HS-27A (cell line): ENCODE measurements at places on chromosomes 7 and 10.
A peak's percentile ranks its signal among the peaks of the same experiment; 100 is the strongest.

DNA sequence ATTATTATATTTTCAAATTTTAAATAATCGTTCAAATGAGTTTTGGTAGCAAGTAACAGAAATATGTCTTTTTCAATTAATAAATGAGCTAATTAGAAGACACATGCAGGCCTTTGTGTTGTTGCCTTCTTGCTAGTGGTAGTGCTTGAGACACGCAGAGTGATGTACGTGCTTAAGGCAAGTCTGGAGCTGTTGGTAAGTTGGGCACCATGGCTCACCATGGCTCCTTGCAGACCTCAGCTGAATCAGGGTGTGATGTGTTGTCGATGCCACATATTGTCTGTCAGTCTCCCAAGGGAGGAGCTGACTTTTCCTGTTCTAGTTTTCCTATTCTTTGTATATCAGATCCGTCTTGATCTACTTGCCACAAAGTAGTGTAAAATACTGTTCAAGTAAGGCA, 8.3 kb downstream of the CDK14 start:
- DNase-seq = no peak

DNA sequence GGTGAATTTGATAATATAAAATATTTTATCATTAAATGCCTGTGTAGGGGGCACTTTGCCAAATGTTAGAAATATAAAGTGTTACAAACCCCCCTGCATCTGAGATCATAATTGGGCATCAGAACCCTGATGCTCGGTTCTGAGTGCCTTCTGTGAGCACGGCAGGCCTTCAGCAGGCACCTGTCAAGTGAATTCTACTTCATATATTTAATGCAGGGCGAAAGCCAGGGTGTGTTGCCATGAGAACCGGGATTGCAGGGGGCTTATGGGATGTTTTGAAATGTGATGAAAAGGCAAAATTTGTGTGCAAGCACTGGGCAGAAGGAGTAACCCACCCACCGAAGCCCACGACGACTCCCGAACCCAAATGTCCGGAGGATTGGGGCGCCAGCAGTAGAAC, 57.2 kb downstream of the MRC1 start:
- no peak for DNase-seq

GRCh38 chr10:113788604-113789083, 37.2 kb downstream of the PLEKHS1 start:
- DNase-seq = peak; percentile 48

DNA sequence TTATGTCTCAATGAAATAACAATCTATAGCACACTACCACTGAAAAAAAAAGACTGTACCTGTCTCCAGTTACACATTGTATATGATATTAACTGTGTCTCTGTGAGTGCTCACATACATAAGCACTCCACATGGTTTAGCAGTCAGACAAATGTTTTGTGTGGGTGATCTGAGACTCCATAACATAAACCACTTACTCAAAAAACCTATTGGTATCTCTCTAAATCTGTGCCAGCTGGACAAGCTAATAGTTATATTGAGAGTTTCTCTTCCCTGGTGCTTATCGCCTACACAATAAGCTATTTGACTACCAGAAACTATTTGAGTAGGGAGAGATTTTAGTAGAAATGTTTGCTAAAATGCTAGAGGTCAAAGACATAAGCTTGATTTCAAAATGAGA, 190.1 kb upstream of the AGR3 start:
- DNase-seq = no peak

DNA sequence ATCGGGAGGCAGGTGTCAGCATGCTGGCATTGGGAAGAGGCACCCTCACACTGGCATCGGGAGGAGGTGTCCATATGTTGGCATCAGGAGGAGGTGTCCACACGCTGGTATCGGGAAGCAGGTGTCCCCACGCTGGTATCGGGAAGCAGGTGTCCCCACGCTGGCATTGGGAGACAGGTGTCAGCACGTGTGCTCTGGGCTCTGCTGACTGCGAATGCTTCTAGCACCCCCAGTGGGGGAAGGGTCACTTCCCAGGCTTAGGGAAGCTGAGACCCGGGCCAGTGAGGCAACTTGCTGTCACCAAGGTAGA, 92.5 kb upstream of the IKZF1 start:
- DNase-seq = no peak

DNA sequence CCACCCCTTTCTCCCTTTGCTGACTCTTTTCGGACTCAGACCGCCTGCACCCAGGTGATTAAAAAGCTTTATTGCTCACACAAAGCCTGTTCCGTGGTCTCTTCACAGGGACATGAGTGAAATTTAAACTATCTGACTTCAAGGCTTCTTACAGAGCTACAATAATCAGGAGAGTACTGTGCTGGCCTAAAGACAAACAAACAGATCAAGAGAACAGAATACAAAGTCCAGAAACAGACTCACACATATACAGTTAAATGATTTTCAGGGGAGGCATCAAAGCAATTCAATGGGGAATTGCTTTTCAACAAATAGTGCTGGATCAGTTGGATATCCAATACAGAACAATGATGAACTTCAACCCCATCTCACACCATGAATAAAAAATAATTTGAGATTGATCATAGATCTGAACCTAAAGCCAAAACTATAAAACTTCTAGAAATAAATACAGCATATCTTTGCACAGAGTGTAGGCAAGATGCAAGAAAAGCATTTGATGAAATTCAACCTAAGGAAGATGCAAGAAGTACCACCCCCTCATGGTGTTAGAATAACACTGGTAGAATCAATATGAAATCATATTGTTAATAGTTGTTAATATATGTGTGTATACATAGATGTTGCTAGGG, 96.5 kb downstream of the ZFAND4 start:
- no peak for DNase-seq

- no peak for DNase-seq
Observed at GRCh38 chr10:35276889-35277288, 59.4 kb upstream of the CCNY start.

GRCh38 chr10:99345350-99345749, 16.2 kb downstream of the CNNM1 start:
- peak; percentile 41 for DNase-seq

DNA sequence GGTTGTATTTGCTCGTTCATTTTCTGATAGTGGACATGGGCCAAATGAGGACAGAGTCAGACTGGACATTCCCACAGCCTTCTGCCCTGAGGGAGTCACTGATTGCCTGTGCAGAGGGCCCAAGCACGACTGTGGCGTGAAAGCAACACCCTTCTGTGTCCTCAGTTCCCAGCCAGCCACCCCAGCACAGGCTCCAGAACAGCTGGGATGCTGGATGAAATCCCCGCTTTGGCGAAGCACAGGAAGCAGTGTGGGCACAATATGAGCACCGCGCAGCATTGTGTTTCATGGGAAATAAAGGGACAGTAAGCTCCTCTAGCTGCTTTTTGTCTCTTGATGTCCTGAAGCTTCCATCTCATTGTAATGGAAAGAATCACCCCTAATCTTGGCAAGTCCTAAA, 20.5 kb downstream of the TRIL start:
- no peak for DNase-seq

- DNase-seq = no peak
Observed at GRCh38 chr10:99611326-99611725, 8.9 kb downstream of the SLC25A28 start.

DNA sequence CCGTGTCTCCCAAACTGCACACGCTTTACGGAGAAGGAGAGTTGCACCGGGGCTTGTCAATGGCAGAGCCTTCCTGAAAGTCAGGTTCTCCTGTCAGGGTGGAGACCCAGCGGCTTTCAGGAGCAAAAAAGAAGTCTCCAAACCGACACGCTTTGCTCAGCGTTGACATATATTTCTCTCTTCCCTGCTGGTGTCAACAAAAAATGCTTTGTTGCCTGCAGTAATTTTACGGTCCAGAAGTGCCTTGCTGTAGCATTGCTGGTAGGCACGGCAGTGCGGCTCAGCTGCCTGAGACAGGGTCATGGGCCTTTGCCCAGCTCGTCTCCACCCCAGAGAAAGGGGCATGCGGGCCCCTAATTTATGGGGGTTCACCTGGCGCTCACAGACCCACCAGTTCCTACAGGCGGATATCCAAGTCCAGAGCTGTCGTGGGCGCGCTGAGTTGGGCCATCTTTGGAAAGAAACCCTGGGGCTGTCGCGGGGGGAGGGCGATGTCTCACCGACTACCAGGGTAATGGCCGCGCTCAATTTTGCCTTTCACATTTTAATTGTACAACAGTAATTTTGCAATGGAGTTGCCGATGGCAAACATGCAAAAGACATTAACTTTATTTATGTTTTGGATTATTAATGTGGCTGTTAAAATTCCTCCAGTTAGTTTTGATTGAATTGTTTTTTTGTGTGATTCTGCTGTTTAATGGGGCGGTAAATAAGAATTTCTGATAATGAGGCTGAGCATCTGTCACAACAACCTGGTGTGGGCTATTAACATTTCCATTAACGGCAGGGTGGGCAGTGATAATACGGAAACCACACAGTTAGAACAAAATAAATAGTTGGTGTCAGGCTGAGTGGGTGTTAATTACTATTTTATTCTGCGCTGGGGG, 478.2 kb upstream of the FOXK1 start:
- DNase-seq = no peak

GRCh38 chr7:85287106-85287825, 100.4 kb upstream of the SEMA3D start:
- peak; percentile 24 for DNase-seq

- DNase-seq = no peak
Observed at GRCh38 chr7:55594414-55594813, 22.1 kb upstream of the VOPP1 start.

GRCh38 chr10:22259280-22259679, 41.5 kb upstream of the EBLN1 start:
- no peak for DNase-seq

DNA sequence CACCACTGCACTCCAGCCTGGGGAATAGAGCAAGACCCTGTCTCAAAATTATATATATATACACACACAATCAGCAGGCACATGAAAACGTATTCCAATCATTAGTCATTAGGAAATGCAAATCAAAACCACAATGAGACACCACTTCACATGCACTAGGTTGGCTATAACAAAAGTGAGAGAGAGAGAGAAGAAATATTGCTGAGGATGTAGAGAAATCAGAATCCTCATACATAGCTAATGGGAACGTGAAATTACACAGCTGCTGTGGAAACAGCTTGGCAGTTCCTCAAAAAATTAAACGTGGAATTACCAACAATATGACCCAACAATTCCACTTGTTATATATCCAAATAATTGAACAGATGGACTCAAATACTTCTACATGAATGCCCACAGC, 43.3 kb upstream of the CNNM1 start:
- DNase-seq = no peak

GRCh38 chr10:36455526-36456133, 669.8 kb upstream of the ANKRD30A start:
- DNase-seq = no peak

DNA sequence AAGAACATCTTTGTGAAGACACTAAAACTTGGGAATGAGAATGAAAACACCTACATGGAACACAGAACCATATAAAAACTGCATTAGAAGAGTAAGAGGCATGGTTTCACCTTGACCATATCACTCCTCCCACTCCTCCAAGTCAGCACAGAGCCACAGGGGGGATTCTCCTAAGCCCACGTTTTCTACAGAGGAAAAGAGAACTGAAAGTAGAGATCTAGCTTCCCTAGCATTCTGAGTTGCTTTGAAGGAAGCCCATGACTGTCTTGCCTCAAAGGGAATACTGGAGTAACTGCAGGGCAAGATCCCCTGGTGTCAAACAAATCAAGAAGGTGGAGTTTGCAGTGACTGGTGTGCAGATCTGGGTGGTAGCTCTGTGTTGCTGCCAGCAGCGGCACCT, 43.9 kb downstream of the HBP1 start:
- no peak for DNase-seq
